ENCODE measurements at places on chromosomes 16 and 17. TPM values are rescaled to one million over a fixed set of nuclear protein-coding genes. Genes with fewer than 3 reads are reported as not detected.

The MED13 gene
- total RNA-seq: 113 TPM

The CDRT4 gene
- 14.4 TPM for total RNA-seq

The PPP1R1B gene
- 5.1 TPM for total RNA-seq

The UTS2R gene
- not detected for total RNA-seq

The PSMC3IP gene
- 4.5 TPM for total RNA-seq

The OSGIN1 gene
- total RNA-seq: 0.21 TPM

The TMC7 gene
- total RNA-seq: 3.7 TPM

The KIF19 gene
- 0.32 TPM for total RNA-seq

The HSD17B2 gene
- total RNA-seq: 31.6 TPM

The CLEC18B gene
- not detected for total RNA-seq

The SLC2A4 gene
- total RNA-seq: 11.6 TPM

The SLC35G6 gene
- not detected for total RNA-seq

The SLC52A1 gene
- total RNA-seq: 0.58 TPM

The TNFRSF17 gene
- not detected for total RNA-seq

The HDAC5 gene
- 26.9 TPM for total RNA-seq

The LCAT gene
- 10.2 TPM for total RNA-seq

The NOL11 gene
- total RNA-seq: 59.6 TPM

The KRTAP3-2 gene
- total RNA-seq: not detected

The SOST gene
- total RNA-seq: 0.21 TPM

The ACSM2A gene
- not detected for total RNA-seq

The MT1M gene
- 0.48 TPM for total RNA-seq

The TMEM92 gene
- total RNA-seq: 1.0 TPM

The ANKRD40 gene
- 37.6 TPM for total RNA-seq

The PRDM7 gene
- not detected for total RNA-seq

The AXIN2 gene
- 23.4 TPM for total RNA-seq

The KRT36 gene
- total RNA-seq: not detected

The MAPT gene
- total RNA-seq: 3.4 TPM

The USH1G gene
- total RNA-seq: 0.53 TPM

The KRT14 gene
- total RNA-seq: not detected

The SBK1 gene
- 0.21 TPM for total RNA-seq

The PTX4 gene
- total RNA-seq: not detected

The KRT33B gene
- not detected for total RNA-seq

The ANKFN1 gene
- total RNA-seq: 8.0 TPM

Measured in urinary bladder (tissue), 4 donors.